ENCODE measurements at places on chromosomes 5 and 9.
A peak's percentile ranks its signal among the peaks of the same experiment; 100 is the strongest.

- DNase-seq: no peak
Measured at GRCh38 chr9:135809166-135809565, 98.2 kb downstream of the CAMSAP1 start.

GRCh38 chr9:69535286-69535832 lies 136.8 kb downstream of the APBA1 start:
- DNase-seq: no peak

DNA sequence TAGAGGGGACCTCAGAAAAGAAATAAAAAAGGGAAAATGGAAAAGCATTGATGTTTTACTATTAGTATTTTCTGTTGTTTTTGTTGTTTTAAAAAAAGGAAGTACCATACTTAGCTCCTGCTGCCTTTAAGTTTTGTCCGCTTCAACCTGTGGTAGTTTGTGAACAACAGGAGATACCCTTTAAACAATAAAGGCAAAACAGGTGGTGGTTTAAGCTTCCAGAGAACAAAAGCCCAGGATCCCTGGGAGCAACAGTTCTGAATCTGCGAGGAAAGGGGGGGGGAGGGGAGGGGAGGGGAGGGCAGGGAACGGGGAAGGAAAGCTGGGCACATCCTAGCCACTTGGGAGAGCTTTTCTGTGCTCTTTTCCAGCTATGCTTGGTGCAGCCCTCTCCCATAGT lies 2.1 kb upstream of the PSIP1 start:
- DNase-seq: no peak

- no peak for DNase-seq
Measured at GRCh38 chr5:42021923-42022322, 96.8 kb downstream of the FBXO4 start.

GRCh38 chr5:178940569-178941360 lies at the start of gene ZNF454:
Gene ZNF454, plus strand, starts transcription at chr5:178941198. Its CDS starts 1,594 bp downstream, at chr5:178942792.
- DNase-seq: peak; percentile 31

- DNase-seq: no peak
Measured at GRCh38 chr9:68983008-68983411, 30.9 kb downstream of the PRKACG start.

- DNase-seq: no peak
Measured at GRCh38 chr5:67187006-67187715, 9.4 kb downstream of the CD180 start.

GRCh38 chr5:148214665-148215185 lies 11.9 kb downstream of the SPINK6 start:
- DNase-seq: no peak

- peak; percentile 33 for DNase-seq
Measured at GRCh38 chr9:113011911-113012381, at the start of gene ZNF883. Gene ZNF883, minus strand, starts transcription at chr9:113012192.

GRCh38 chr9:33660772-33661171 lies 134.6 kb upstream of the PRSS3 start:
- no peak for DNase-seq

Data from NCI-H526 treated with DMSO at 0.1 percent for 48 hours (cell line).